Mucosa of descending colon (tissue), 3 donors: ENCODE measurements at places on chromosomes 6 and 20. TPM values are rescaled to one million over a fixed set of nuclear protein-coding genes. Genes with fewer than 3 reads are reported as not detected.

DNA sequence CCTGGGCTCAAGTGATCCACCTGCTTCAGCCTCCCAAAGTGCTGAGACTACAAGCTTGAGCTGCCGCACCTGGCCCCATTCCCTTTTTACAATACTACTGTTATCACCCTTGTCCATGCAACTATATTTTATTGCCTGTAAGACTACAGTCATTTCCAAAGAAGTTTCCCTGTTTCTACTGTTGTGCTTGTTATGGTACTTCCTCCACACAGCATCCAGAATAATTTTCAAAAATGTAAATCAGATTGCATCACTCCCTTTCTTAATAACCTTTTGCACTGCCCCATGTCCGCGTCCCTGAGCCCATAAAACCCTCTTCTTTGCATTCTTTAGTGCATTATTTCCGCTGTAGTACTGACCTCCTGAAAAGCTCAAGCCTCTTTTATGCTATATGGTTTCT lies 128.9 kb upstream of the AKIRIN2 start:
- peak; percentile 33 for DNase-seq

GRCh38 chr20:23399568-23400241 lies 21.6 kb downstream of the NAPB start:
- DNase-seq: no peak

The PRRC2A gene
- total RNA-seq: 151 TPM

The BMP2 gene
- 46.1 TPM for total RNA-seq

The NRSN1 gene
- 2.4 TPM for total RNA-seq

- DNase-seq: no peak
Measured at GRCh38 chr6:53244399-53244931, 95.8 kb upstream of the GCM1 start.

The GRIK2 gene
- 1.3 TPM for total RNA-seq

- no peak for DNase-seq
Measured at GRCh38 chr6:30841644-30842504, 42.4 kb upstream of the DDR1 start.
